ENCODE measurements at places on chromosomes 2 and 18.

GRCh38 chr2:70515938-70516337 lies 37.7 kb downstream of the TGFA start:
- no peak for DNase-seq

DNA sequence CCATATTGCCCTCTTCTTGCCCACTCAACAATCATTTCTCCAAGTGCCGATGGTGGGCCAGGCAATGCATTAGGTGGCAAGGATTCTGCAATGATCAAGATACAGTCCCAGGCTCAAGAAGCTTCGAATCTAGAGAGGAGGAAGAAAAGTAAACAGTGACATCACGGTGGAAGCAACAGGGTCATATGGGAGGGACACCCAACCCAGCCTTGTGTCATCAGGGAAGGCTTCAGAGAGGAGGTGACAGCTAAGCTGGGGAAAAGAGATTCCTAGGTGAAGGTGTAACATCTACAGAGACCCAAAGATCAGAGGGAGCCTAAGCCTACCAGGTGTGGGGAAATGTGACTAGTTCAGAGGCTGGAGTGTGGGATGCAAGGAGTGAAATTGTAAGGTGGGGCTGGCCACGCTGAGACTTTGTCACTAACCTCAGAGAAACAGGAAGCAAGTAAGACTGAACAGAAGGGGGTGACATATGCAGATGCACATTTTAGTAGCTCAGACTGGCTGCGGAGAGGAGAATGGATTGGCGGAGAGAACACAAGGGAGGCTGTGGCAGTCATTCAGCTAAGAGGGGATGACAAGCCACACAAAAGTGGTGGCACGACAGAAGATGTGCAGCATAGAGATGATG lies 104.9 kb downstream of the ANKRD44 start:
- peak; percentile 76 for DNase-seq

- DNase-seq = no peak
Observed at GRCh38 chr2:7835693-7836680, 845.9 kb upstream of the ID2 start.

- no peak for DNase-seq
Observed at GRCh38 chr2:227183657-227184367, 19.4 kb downstream of the COL4A3 start.

DNA sequence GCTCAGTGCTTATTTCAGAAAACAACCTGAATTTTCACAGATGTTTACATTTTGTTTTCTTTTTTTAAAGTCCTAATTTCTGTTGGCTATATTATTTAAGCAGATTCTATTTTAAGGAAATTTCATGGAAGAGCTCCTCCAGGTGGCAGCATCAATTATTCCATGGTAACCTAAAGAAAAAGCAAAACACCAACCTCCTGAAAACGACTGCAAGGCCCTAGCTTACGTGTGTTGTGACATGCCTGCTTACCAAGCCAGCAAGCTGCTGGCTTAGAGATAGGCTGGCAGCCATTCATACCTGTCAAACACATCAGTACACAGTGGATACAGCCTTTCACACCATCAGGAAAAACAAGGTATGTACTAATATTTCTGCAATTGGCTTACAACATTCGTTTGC lies 64.9 kb downstream of the LPIN2 start:
- no peak for DNase-seq

DNA sequence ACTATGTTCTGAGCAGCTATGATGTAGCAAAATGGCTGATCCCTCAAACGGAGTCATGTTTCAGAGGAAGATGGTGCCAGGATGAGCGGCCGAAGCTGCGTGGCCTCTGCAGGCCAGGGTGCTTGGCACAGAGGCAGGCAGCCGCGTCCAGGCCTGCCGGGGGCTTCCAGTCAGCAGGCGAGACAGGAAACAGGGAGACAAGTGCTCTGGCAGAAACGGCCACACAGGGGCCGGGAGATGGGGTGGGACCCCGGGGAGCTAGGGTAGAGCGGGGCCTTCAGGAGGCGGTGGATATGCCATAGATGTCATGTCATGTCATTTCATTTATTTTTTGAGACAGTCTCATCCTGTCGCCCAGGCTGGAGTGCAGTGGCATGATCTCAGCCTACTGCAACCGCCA lies 50.7 kb downstream of the EIPR1 start:
- DNase-seq = no peak
